ENCODE measurements at places on chromosomes 13 and 19.

DNA sequence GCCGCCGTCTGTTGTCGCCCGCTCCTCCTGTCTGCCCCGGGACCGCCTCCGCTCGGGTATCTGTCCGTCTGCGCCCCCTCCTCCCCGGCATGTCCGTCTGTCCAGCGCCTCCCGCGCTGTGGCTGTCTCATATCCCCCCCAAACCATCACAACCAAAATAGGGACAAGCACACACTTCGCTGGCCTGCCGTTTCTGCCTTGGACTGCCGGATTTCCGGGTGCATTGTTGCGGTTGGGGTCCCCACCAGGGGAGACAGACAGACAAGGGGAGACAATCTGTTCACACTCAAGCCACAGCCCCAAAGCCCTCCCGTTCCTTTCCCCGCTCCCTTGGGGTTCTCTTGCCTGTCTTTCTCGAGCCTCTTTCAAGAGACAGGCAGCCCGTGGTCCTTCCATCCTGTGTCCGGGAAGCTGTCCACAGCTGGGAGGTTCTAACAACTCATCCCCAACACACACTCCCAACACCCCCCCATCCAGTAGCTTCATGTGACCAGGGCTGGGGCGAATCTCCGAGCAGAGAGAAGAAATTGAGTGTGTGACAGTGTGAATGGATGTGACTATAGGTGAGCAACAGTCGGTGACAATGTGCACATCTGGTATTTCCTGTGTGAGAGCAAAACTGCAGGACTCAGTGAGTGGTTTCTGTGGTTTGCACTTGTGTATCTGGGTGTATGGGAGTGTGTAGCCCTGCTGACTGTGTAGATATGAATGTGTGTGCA is 16.5 kb upstream of the FOSB start:
- no peak for DNase-seq

- DNase-seq, result peak; percentile 60
Observed at GRCh38 chr19:34662919-34663318, 14.0 kb downstream of the SCGB2B2 start.

DNA sequence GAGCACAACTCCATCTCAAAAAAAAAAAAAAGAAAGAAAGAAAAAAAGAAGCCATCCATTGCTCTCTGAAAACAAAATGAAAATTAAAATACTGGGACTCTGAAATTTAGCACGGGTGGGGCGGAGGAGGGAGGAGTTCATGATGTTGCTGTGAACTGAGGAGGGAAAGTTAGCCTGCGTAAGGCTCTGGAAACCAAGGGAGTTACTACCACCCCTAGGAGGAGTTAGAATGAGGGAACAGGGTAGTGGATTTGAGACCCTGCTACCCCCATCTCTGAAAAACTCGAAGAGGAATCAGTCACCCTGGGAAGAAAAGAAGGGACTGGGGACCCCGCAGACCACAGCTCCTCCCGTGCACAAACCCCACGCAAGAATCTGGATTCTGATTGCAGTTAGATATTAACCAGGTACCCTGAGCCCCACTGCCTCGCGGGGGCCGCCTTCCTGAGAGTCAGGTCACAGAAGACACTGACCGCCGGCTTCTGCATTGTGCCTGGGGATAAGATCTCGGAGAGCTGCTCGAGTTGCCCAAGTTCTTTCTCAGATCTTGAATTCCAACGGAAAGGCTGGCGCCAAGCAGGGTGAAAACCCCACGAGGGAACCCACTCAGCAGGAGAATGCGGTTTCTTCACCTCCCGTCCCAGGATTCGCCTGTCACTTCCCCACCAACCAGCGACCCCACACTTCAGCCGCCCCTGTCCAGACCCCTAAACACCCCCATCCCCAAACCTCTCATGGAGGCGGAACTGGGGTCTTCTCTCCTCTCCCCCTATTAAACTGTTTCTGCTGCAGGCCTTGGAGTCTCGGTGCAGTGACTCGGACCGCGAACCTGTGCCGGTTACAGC is 870 bp downstream of the ZNF442 start:
- DNase-seq, result peak; percentile 15

DNA sequence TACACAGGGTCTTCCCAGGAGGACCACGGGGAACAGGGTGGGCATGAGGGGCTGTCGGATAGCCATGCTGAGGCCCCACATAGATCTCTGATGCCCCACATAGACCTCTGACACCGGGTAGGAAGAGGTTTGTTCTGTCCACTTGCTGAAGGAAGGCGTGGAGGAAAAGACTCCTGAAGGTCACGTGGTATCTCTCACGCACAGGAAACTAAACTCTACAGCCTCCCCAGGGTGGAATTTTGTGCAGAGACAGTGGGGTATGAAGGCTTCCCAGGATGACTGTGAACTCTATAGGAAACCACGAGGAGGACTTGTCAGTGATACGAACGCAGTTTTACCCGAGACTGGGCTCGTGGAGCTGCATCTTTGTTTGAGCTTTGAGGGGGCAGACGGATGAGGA is 2.8 kb downstream of the EVI5L start:
- no peak for DNase-seq

GRCh38 chr19:55160128-55160985 is 2.8 kb upstream of the TNNI3 start:
- peak; percentile 100 for DNase-seq

DNA sequence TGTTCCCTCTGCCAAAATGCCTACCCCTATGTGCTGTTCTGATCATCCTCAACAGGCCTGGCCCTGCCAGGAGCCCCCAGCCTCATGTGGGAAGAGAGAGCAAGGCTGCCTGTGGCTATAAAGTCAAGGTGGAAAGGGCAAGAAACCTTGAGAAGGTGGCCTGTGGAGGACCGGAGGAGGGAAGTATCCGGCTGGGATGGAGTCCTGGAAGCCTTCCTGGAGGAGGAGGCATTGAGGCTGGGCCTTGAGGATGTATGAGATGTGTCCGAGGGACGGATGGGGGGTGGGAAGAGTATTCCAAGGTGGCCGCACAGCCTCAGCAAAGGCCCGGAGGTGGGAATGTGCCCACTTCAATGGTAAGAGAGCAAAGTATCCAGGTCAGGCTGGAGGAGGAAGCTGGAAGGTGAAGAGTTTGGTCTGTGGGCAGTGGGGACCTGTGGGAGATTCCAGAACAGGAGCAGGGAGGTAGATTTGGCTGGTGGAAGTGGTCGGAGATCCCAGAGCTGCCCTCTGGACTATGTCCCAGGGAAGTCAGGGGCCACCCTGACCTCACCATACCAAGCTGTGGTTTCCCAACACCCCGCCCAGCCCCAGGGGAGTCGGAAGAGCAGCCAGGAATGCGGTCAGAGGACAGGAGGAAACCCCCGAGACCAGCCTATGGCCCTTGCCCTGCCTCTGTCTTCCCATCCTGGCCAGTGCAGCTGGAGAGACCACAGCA is 3.0 kb upstream of the PLIN4 start:
- DNase-seq, result no peak

GRCh38 chr13:32468502-32469142 is 40.7 kb upstream of the N4BP2L1 start:
- no peak for DNase-seq

GRCh38 chr13:31873145-31873544 is 133.8 kb downstream of the RXFP2 start:
- DNase-seq, result no peak

GRCh38 chr19:850221-850978 is 1.7 kb upstream of the ELANE start:
- peak; percentile 55 for DNase-seq

- no peak for DNase-seq
Observed at GRCh38 chr13:26390203-26390602, 136.3 kb downstream of the CDK8 start.

DNA sequence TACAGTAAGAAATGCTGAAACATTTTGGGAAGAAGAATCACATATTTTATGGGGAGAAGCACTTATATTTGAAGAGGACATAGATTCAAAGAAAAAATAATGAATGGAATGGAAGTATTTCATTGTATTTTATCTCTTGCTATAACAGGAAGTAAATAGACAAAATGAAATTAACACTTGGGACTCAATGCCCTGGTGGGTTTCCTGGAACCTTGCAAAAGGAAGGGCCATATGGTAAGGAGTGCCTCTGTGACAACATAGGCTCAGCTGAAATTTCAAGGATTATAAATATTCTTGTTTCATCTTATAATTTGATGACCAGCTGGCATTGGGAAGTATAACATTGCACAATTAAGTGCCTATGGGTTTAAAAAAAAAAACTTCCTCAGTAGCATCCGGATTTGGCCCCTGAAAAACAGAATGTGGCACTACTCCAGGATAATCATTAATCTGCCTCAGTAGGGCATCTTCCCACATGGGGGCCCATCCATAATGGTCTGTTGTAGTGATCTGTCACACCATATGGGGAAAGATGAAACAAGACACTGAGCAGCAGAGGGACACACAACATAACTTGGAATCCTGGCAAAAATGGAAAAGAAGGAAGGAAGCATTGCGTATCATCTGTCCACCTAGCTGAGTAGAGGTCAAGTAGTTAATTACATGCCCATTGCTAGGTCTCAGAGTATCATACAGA is 321.6 kb downstream of the NDFIP2 start:
- DNase-seq, result no peak

DNA sequence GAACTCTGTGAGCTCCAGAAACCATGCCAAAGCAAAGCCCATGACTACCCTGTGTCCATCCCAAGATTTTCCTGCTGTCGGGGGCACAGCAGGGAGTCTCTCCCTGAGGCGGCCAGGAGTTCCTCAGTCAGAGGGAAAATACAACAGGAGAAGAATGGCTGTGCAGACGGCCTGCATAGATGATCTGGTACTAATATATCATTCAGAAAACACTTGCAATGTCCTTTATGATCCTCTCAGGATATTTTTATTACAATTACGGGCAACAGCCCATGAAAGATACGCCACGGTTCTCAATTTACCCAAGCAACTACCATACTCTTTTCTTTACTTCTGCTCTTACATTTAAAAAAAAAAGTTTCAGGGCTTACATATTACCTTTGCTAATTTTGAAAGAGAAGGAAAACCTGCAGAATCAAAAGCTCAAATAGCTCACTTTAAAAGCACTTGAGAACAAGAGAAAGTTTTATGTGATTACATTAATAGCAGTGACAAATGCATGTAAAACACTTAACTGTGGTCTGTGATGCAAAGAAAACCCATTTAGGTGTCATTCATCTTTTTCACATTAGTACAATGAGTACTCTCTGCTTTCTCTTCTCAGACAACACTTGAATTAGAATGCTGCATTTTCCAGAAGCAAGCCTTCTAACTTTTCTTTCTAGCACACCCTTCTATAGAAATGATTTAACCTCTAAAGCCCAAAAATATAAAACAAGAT is 460.8 kb downstream of the KLF5 start:
- DNase-seq, result no peak

DNA sequence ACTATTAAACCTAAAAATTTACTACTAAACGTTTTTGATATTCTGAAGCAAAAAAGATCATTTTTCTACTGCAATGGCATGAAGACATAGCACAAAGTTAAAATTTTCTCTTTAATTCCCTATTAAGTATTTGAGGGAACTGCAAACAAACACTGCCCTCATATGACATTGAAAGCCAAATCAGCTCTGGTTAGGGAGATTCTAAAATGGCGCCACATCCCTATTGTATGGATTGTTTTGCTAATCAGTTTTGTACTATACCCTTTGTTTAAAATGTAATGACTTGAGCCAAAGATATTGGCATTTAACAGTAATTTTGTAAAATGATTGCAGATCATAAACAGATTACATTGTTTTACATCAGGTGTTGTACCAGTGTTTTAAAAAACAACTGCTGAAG is 65.8 kb downstream of the FLT1 start:
- DNase-seq, result no peak

DNA sequence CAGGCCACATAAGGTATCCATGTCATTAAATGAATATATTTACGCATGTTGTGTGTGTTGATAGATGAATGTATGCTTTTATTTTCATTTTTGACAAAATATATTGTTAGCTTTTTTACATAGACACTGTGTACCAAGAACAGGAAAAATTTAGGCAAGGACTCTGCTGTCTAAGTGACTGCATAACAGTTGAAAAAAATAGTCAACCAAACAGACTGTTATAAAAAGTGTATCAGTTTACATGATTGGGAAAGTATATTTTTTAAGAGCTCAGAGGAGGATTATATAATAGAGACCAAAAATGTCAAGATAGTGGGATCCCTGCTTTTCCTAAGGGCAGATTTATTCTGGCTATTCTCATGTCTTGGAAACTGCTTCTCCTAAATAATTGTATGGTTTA is 858.0 kb downstream of the SLITRK1 start:
- no peak for DNase-seq

- DNase-seq, result peak; percentile 43
Observed at GRCh38 chr13:67224148-67224846, 5.8 kb downstream of the PCDH9 start.
